ENCODE measurements at places on chromosomes 5 and 9. TPM values are rescaled to one million over a fixed set of nuclear protein-coding genes. Genes with fewer than 3 reads are reported as not detected.

ST8SIA4 gene
- 72.1 TPM for total RNA-seq

DNA sequence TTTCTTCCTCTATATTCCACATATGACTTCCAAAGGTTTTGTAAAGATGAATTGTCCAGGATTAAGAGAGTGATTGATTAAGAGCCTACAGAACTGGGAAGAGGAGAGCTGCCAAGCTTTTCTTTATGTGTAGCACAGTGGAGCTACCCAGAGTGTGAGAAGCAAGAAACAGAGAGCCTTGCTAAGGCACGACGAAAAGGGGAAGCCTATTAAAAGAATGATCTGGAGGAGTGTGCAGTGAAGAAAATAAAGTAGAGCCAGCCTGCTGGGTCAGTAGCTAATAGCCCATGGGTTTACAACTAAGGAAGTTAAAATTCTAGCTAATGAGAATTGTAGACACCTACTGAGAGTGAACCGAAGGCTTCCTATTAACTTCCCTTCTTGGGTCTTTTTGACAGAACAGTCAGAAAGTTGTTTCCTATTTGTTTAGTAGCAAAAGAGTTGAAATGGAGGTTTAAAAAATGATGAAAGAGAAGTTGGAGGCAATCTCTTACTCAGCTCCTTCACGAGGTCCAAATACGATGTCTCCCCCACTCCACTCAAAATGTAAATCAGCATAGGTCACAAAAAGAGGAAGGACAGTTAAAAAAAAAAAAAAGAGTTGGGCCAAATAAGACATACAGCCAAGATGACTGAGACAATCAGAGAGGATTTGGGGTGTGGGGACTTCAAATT is 957 bp upstream of the PRR16 start:
- DNase-seq = no peak

DNA sequence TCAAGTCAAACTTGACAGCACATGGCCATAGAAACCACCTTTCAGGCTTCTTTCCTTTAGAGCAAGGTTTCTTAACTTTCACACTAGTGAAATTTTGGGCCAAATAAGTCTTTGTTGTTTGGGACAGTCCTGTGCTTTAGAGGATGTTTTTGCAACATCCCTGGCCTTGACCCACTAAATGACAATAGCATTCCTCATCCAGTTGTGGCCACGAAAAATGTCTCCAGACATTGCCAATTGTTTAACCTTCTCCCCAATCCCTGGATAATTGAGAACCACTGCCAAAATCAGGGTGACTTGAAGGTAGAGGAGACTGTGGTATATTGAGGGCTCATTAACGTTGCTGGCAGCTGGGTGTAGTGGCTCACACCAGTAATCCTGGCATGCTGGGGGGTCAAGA is 72.0 kb downstream of the ALDH1A1 start:
- DNase-seq = no peak

- no peak for DNase-seq
Measured at GRCh38 chr9:16848179-16848578, 22.3 kb downstream of the BNC2 start.

- DNase-seq = no peak
Measured at GRCh38 chr5:169279125-169279524, 21.8 kb downstream of the SLIT3 start.

DNA sequence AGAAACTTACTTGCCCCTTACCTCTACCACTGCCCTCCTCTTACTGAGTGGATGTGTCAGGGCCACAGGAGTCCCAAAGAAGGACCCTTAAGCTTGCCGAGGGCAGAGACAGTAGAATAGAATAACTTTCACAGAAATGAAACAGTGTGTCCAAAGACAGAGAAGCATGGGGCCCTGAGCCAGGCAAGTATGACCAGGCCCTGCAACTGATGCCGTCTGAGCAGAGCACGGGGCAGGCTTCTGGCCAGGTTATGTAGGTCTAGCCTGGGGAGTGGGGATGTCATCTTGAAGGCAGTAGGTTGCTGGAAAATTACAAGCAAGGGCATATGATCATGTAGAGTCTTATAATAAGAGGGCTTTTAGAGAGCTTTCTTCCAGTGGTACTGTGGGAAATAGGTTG is 415.4 kb downstream of the KDM4C start:
- DNase-seq = no peak

DNA sequence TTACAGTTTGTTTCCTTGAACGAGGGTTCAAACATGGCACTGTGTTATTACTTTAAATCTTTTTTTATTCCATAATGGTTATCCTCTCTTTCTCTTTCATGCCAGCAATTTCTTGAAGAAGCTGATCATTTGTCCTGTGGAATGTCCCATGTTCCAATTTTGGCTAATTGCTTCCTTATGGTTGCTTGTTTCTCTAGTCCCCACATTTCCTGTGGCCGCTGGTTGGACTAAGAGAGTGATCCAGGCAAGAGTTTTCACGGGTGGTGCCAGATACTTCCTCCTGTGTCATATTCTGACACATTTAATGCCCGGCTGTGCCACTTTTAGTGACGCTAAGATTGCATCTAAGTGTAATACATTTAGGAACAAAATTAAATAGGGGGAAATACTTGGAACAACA is 83.8 kb upstream of the FAM169A start:
- no peak for DNase-seq

GRCh38 chr5:16983022-16983639 is 47.0 kb upstream of the MYO10 start:
- no peak for DNase-seq
